WTC11 (cell line): ENCODE measurements at places on chromosomes 3 and 15. TPM values are rescaled to one million over a fixed set of nuclear protein-coding genes. Genes with fewer than 3 reads are reported as not detected.
A peak's percentile ranks its signal among the peaks of the same experiment; 100 is the strongest.

- no peak overlapping the region for H3K4me3 ChIP-seq
- no peaks in the 10 kb centered on the region for H3K27me3 ChIP-seq
- peaks cover 3% of the 10 kb centered on the region; the same call in 1 of the 2 replicates for H3K36me3 ChIP-seq
- peaks cover 12% of the 10 kb centered on the region for H3K4me1 ChIP-seq
Measured at GRCh38 chr3:110727056-110727455, 344.6 kb upstream of the NECTIN3 start.

GRCh38 chr3:144590854-144591253 is 619.2 kb downstream of the DIPK2A start:
- peaks cover 24% of the 10 kb centered on the region for H3K4me1 ChIP-seq
- H3K36me3 ChIP-seq = peaks cover 3% of the 10 kb centered on the region; the same call in 1 of the 2 replicates
- no peak for DNase-seq
- no peak overlapping the region for H3K4me3 ChIP-seq

DNA sequence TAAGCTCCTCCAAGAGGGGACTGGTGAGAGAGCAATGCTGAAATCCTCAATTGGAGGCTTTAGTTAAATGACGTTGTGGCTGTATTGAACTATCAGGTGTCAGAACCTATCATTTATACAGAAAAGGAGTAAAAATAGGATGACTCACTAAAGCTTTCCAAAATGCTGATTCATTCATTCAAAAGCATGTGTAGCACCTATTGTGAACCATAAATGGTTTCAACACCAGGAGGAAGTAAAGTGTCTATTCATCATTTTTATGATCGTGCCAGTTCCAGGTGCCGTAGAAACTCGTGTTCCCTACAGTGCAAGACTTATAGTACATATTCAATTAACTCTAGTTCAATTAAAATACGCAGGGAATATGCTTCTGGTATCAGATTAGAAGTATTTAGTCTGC is 66.5 kb upstream of the ARRDC4 start:
- H3K36me3 ChIP-seq = no peaks in the 10 kb centered on the region
- H3K4me1 ChIP-seq = no peaks in the 10 kb centered on the region
- DNase-seq = no peak
- no peaks in the 10 kb centered on the region for H3K27me3 ChIP-seq

GRCh38 chr3:168612671-168613070 is 516.9 kb upstream of the GOLIM4 start:
- no peak overlapping the region for H3K27ac ChIP-seq
- H3K4me1 ChIP-seq = peaks cover 67% of the 10 kb centered on the region
- H3K27me3 ChIP-seq = no peaks in the 10 kb centered on the region
- H3K36me3 ChIP-seq = peaks cover 3% of the 10 kb centered on the region; the same call in 1 of the 2 replicates
- DNase-seq = no peak
- H3K4me3 ChIP-seq = no peak overlapping the region

DNA sequence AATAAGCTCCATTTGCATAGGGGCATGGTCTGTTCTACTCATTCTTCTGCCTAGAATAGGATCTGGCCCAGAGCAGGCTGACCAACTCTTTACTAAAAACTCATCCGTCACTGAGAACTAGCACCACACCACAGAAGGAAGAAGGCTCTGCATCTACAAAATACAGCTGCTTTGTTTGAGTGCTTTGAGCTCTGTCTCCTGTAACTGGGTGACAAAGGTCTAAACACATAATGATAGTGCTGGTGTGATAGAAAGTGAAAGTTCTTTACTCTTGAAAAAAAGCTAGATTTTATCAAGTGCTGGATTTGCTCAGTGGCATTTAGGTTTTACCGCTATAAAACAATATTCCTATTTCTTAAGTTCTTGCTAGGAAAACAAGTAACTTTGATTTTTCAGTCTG is 140.7 kb downstream of the FHIT start:
- peaks cover 4% of the 10 kb centered on the region for H3K4me1 ChIP-seq
- no peak overlapping the region; the same call in 1 of the 2 replicates for H3K27ac ChIP-seq
- H3K27me3 ChIP-seq = no peaks in the 10 kb centered on the region

DNA sequence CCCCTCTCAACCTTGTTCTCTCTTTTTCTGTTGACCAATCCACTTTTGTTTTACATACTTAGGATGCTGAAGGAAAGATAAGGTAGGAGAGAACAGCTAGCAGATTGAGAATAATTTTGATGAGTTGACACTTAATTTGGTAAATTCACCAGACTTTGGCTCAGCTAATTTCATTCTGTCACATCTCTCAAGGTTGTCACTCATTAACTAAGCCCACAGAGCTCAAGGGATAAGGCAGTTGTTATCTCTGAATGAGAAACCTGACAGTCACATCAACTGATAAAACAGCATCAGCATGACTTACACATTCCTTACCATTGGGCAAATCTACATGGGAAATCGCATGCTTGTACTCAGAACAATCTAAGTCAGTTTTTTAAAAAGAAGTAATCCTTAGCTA is 591.4 kb downstream of the NLGN1 start:
- H3K36me3 ChIP-seq = no peaks in the 10 kb centered on the region
- DNase-seq = no peak
- H3K4me3 ChIP-seq = no peak overlapping the region
- H3K27me3 ChIP-seq = no peaks in the 10 kb centered on the region
- H3K4me1 ChIP-seq = peaks cover 4% of the 10 kb centered on the region

GRCh38 chr3:197353001-197353866 is 54.8 kb upstream of the DLG1 start:
- no peak for DNase-seq
- peaks cover 8% of the 10 kb centered on the region for H3K4me1 ChIP-seq
- no peak overlapping the region for H3K27ac ChIP-seq
- no peak overlapping the region for H3K4me3 ChIP-seq
- H3K27me3 ChIP-seq = no peaks in the 10 kb centered on the region

AP3B2 gene
- total RNA-seq = 15.2 to 17.7 TPM (median 17.5 TPM) in 3 replicates

- H3K36me3 ChIP-seq = peaks cover 5% of the 10 kb centered on the region; the same call in 1 of the 2 replicates
- no peak overlapping the region for H3K4me3 ChIP-seq
- no peak for DNase-seq
- peaks cover 7% of the 10 kb centered on the region for H3K4me1 ChIP-seq
Measured at GRCh38 chr15:56693761-56694160, 39.5 kb downstream of the ZNF280D start.

C3orf85 gene
- not detected in 3 replicates for total RNA-seq

DNA sequence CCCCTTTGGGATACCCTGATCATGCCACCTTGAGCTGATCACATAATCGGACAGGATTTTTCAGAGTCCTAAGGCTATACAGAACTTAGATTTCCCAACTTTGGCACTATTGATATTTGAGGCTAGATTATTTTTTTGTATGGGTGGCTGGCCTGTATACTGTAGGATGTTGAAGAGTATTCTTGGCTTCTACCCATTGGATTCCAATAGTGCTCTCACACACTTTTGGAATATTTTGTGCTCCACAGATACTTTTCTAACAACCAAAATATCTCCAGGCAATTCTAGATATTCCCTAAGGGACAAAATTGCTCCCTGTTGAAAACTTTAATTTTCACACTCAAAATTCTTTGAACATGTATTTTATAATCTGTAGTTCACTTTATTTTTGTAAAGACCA is 125.1 kb downstream of the ABI3BP start:
- no peak overlapping the region for H3K27ac ChIP-seq
- H3K4me3 ChIP-seq = no peak overlapping the region
- H3K27me3 ChIP-seq = no peaks in the 10 kb centered on the region
- H3K4me1 ChIP-seq = peaks cover 2% of the 10 kb centered on the region
- no peak for DNase-seq

- H3K4me1 ChIP-seq = peaks cover 56% of the 10 kb centered on the region
- H3K4me3 ChIP-seq = peak overlapping the region; percentile 97
- no peak for DNase-seq
Measured at GRCh38 chr15:34987609-34988026, 469 bp downstream of the ZNF770 start.

IL17RE gene
- 3.0 to 4.2 TPM (median 4.0 TPM) in 3 replicates for total RNA-seq

GRCh38 chr15:48423342-48423741 is 92.1 kb downstream of the DUT start:
- peaks cover 16% of the 10 kb centered on the region for H3K4me1 ChIP-seq
- H3K27me3 ChIP-seq = no peaks in the 10 kb centered on the region
- no peak overlapping the region for H3K27ac ChIP-seq

DNA sequence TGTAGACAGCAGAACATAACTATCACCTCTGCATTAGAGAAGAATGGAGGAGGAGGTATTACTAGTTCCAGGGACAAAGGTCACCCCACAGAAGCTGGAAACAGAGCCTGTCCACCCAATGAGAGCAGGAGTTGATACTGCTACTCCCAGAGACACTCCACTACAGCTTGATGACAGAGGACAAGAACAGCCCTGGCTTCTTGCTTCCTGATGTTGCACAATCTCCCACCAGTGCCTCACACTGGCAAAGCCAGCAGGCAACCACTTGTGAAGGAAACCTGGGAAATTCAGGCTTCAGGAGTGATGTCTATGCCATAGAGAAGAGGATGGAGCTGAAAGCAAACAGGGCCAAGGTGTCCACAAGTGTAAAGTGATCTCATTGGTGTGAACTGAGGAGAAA is 78.0 kb upstream of the POU1F1 start:
- no peak overlapping the region for H3K4me3 ChIP-seq
- DNase-seq = no peak
- no peaks in the 10 kb centered on the region for H3K27me3 ChIP-seq
- no peak overlapping the region for H3K27ac ChIP-seq
- H3K4me1 ChIP-seq = peaks cover 7% of the 10 kb centered on the region; the same call in 1 of the 2 replicates

LIPH gene
- 0.07 to 0.27 TPM (median 0.11 TPM) in 3 replicates for total RNA-seq

DNA sequence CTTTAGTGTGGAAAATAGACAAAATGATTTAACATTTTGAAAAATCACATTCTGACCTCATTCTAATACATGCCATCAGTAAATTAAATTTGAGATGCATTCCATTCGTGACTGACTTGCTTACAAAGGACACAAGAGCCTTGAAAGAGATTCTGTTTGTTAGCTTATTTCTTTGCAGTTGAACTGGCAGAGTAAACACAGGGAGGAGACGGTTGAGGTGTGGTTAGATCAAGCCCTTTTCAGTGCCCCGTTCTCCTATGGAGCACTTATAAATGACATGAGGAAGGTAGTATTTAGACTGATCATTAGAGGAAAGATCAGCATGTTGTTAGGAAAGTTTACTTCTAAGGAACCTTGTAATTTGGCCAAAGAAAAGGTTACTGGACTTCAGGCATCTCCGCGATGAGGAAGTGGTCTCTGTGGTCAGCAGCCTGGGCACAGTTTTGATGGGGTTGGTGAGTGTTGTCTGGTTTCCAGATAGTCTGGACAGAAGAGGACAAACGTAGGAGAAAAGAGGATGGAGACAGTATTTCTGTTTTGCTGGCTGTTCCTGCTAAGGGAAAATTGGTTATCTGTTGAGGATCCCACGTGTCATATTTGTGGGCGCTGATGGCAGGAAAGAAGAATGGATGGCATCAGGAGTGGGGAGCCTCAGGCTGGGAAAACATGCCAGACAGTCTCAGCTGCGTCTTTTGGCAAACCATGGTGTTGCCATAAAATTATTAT is 328.9 kb upstream of the TBL1XR1 start:
- peaks cover 3% of the 10 kb centered on the region for H3K36me3 ChIP-seq
- peak overlapping the region; percentile 0; the same call in 1 of the 2 replicates for H3K27ac ChIP-seq
- no peak overlapping the region for H3K4me3 ChIP-seq
- DNase-seq = no peak
- no peaks in the 10 kb centered on the region for H3K27me3 ChIP-seq

ITPKA gene
- 0.50 to 1.2 TPM (median 0.62 TPM) in 3 replicates for total RNA-seq

DNA sequence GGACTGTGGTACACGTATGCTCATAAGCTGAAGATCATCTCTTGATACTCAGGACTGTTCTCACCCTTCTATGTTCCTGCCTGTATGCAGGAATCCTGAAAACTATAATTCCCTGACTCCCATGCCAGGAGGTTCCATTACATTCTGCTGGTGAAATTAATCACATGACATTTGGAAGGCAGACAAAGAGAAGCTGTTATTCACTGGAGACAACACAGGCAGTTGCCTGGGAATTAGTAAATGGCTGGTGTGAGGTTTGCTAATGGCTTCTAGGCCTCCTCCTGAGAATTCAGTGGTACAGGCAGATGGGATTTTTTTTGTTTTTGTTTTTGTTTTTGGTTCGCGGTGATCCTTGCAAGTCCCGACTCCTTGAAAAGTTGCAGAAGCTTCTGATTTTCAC is 91.4 kb downstream of the CTNNB1 start:
- peaks cover 10% of the 10 kb centered on the region for H3K4me1 ChIP-seq
- no peaks in the 10 kb centered on the region for H3K36me3 ChIP-seq
- DNase-seq = no peak
- peak overlapping the region; percentile 7; the same call in 1 of the 2 replicates for H3K27ac ChIP-seq

DNA sequence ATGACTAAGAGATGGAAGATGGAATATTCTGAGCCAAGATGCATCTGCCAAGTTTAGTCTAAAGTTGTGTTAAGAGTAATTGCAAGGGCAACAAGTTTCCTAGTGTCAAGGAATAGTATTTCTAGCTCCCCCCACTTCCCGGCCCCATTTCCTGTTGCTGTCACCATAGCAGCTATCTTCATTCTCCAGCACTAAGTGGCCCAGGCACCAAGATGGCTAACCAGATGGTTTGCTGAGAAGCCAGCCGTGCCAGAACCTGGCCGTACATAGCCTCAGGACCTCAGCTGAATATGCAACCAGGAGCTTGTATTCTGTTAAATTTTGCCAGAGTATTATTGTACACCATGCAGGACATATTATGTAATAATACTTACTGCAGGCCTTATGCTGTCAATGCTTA is 108.8 kb upstream of the UMPS start:
- no peaks in the 10 kb centered on the region for H3K27me3 ChIP-seq
- H3K27ac ChIP-seq = no peak overlapping the region
- no peak overlapping the region for H3K4me3 ChIP-seq
- peaks cover 14% of the 10 kb centered on the region for H3K4me1 ChIP-seq
